ENCODE measurements at places on chromosomes 4 and X.
A peak's percentile ranks its signal among the peaks of the same experiment; 100 is the strongest.

DNA sequence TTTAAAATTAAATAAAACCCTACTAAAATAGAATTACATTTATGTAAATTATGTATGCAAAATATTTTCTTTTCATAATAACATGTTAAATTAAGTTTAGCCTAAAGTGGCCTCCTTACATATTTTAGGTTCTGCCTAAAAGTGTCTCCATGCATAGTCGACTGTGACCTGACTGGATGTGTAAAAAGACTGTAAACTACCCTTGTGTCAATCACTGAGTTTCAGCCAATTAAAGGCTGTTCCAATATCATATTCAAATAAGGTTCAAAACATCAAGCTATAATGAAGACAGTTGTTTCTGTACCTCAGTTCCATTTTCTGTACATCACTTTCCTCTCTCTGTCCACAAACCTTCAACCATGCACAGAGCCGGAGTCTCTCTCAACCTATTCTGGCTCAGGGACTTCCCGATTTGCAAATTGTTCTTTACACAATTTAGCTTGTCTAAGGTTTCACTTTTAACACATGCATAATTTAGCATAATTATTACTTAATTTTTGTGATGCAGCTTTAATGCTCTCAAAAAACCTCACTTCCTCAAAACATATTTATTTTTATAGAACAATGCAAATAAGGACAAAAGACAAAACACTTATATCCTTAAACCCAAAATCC lies 60.1 kb downstream of the SH3RF1 start:
- DNase-seq: no peak

DNA sequence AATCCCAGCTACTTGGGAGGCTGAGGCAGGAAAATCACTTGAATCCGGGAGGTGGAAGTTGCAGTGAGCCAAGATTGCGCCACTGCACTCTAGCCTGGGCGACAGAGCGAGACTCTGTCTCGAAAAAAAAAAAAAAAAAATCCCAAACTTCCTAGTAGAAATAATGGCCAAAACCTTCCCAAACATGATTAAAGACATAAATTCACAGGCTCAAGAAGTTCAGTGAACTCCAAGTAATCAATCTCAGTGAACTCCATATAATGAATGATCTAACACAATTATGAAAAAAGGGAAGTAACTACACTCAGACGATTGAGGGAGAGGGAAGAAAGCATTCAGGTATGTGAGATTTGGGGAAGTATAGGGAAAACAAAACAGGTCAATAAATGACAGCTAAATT lies 6.5 kb downstream of the FUNDC1 start:
- DNase-seq: no peak

DNA sequence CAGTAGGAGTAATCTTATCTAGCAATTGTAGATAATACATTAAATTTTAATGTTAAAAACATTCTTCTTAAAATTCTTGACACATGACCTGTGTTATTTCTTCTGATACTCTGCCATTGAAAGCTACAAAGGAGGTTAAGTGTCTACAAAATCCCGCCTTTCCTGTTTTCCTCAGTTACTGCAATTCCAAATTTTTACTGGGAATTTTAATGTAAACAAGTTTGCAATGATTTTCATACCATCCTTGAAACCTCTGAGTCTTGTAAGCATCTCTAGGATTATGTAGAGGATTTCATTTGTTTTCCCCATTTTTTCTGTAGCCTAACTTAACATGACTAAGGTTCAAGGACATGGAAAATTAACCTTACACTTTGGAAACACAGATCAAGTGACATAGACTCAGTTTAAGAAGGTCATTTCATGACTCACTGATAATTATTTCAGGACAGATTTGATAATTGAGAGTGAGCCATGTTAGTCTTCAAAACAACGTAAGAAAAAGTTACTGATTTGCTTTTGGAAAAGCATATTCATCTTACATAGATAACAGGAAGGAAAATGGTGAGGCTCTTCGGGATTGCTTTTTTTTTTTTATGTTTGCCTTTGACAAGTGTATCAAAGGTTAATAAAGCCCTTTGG lies 39.6 kb upstream of the PDLIM5 start:
- no peak for DNase-seq

GRCh38 chrX:118355225-118355920 lies 9.5 kb downstream of the WDR44 start:
- DNase-seq: no peak

DNA sequence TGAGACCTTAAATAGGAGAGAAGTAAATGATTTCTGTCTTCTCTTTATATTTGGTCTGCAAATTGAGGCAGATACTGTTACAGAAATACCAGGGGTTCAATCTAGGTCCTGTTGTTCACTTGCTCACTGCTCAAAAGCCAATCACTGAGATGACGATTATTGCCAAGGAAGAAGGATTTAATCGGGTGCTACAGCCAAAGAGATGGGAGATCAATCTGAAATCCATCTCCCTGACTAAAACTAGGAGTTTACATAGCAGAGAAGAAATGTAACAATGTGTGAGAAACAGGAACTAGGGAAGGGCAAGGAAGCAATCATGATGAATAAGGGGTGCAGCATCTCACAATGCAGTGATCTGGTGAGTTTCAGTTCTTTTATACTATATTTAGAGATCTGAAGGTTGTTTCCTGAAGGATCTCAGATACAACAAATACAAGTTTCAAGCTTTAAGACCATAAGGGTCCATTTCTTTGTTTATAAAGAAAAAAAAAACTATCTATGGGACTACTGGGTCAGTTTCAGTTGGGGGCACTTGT lies 117.9 kb upstream of the FAM9B start:
- DNase-seq: no peak

GRCh38 chr4:2393353-2394270 lies 24.8 kb downstream of the ZFYVE28 start:
- DNase-seq: peak; percentile 74

- no peak for DNase-seq
These were observed 208.8 kb downstream of the UGT8 start for GRCh38 chr4:114807357-114807756.

DNA sequence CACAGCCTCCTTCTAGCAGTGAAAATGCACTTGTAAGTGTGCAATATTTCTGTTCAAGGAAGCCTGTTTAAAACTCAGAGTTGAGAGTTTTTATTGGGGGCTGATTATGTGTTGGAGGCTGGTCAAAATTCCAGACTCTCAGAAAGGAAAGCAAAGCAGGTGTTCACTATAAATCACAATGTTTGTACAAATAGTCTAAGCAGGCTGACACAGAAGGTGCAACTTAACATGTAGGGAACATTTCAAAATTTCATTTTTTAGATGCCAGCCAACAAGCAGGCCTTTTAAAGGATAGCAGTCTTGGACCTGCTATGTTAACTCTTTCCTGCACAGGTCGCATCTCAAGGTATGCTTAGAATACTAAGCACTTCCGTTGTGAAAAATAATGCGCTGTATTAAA lies 112.3 kb upstream of the IL13RA1 start:
- DNase-seq: no peak

GRCh38 chr4:162732876-162733275 lies 433.8 kb downstream of the NAF1 start:
- DNase-seq: no peak

Data from nephron progenitor cell (in vitro differentiated cells).